ENCODE measurements at places on chromosomes 6 and 20.

DNA sequence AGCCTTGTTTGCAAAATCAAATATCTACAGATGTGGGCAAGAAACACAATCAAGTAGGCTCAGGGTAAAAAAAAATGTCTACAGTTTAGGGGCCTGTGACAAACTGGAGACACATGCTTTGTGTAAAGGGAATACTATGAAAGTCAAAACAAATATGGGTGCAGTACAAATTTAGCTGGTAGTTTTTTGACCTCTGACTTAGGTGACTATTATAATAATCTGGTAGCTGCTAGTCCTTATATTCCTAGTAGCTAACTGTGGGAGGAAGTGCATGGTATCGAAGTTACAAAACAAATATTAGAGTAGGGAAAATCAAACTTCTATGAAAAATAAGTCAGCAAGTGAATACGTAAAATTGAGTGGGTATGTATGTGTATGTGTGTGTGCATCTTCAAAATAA, 35.4 kb downstream of the CYP24A1 start:
- no peak for DNase-seq

DNA sequence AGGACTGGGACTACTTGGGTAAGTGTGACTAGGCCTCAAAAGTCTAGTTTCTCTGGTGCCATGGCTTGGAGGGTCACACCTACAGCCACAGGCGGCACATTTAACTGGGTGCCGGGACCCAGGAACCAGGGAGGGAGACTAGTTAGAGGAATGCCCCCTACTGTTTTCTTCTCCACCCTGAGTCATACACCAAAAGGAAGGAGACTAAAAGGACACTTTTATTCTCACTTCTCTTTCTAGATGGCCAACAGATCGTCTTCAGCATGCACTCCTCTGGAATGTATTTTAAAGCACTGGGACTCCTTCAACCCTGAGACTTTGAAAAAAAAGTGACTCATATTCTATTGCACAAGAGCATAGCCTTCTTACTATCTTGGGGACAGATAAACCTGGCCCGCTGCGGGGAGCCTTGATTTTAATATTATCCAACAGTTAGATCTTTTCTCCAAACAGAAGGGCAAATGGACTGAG, 33.4 kb downstream of the PLN start:
- peak; percentile 73 for DNase-seq

DNA sequence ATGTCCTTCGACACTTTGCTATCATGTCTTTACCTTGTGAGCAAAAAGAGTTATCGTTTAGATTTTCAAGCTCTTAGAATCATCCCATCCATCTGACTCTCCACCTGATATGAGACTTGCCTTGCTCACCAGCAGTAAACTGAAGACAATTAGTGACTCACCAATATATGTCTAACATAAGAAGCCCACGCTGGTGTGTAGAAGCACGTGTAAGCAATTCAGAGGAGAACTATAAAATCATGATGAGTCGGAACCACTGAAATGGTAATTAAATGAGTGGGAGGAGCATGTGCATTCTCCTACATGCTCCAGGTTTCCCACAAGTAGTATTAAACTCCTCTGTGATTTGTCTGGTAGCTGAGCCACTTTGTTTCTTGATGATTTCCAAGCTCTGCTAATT, 181.6 kb upstream of the RNF217 start:
- no peak for DNase-seq

- no peak for DNase-seq
Observed at GRCh38 chr6:89217299-89217910, at the start of gene GABRR1. Gene GABRR1, minus strand, starts transcription at chr6:89217358. Its CDS starts 36 bp downstream, at chr6:89217322.

DNA sequence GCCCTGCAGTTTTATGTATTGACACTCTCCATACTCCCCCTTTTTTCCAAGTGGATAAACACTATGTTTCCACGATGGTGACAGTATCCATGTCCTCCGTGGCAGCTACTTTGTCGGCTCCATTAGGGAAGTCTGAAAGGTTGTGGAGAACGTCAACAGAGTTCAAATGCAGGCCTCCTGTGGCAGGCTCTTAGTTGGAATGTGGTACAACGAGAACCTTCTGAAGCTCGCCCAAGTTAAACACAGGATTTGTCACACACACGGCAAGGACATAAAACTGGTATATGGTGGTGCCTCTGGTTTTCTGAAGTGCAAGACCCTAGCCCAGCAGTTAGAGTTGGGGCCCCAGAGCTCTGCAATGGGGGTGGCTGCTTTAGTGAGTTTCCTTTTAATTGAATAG, 187.0 kb upstream of the TAB2 start:
- DNase-seq: peak; percentile 5

DNA sequence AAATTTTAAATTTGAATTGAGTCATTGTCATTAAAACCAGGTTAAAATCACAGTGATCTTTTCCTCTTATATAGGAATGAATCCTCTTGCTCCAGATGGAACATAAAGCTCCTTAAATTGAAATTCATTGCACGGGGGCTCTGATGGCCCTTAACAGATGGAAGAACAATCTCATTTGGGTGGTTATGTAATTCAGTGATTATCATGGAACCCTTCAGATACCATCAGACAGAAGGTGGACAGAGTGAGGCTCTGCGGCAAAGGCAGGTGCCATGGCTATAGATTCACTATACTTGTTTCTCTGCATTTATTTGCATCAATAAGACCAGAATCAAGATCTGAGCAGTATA, 17.8 kb upstream of the RNF182 start:
- DNase-seq: no peak

GRCh38 chr6:15239616-15240364, 6.1 kb upstream of the JARID2 start:
- DNase-seq: no peak

DNA sequence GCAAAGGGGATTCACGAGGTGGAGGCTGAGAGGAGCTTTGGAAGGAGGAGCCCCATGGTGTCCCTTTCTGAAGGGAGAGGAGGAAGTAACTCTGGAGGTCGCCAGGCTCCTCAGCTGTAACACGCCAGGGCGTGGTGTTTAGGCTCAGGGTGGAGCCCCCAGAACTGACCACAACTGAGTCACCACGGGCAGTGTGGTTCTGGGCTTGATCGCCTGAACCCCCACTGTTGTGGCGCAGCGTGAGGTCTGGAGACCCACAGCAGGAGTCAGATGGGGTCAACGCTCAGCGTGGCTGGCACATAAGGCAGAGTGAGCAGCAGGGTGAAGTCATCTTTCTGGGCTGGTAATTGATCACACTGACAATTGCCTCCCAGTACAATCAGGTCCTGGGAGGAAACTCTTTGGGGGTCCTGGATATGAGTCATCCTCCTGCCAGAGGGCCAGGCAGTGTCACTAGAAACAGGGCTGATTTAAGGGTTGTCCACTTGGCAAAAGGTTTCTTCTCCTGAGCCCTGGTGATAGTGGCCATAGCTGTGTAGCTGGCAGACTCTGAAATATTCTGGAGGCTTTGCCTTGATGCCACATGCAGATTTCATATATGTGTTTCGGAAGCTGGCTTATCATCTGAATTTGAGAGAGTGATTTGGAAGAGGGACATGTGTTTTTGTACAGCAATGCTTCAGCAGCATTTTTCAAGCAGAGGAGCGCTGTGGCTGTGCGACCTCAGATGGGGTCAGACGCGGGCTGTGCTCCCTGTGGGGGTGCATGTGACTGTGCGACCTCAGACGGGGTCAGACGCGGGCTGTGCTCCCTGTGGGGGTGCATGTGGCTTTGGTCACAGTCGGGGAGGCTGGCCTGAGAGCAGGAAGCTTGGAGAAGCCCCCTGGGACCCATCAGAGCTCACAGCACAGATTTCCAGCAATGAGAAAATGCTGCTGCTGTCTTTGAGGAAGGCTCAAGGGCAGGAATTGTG, 50.0 kb downstream of the SYNJ2 start:
- DNase-seq: peak; percentile 92

- peak; percentile 96 for DNase-seq
Observed at GRCh38 chr20:1718604-1719384, 61.2 kb upstream of the SIRPG start.

GRCh38 chr20:63843222-63843621, 12.2 kb upstream of the ZBTB46 start:
- DNase-seq: no peak

- DNase-seq: peak; percentile 95
Observed at GRCh38 chr20:51447097-51447764, 95.3 kb downstream of the NFATC2 start.

GRCh38 chr6:12119085-12119588, 107.0 kb downstream of the HIVEP1 start:
- DNase-seq: no peak

GRCh38 chr20:35285806-35286076, 1.2 kb upstream of the EIF6 start:
- no peak for DNase-seq

- peak; percentile 98 for DNase-seq
Observed at GRCh38 chr20:45419188-45420091, 3.5 kb downstream of the PIGT start.

GRCh38 chr6:2531426-2532215, 219.1 kb downstream of the MYLK4 start:
- peak; percentile 72 for DNase-seq

- DNase-seq: no peak
Observed at GRCh38 chr6:44000164-44000842, 126.9 kb downstream of the MRPL14 start.

- DNase-seq: no peak
Observed at GRCh38 chr20:3222635-3223600, 13.6 kb downstream of the ITPA start.

DNA sequence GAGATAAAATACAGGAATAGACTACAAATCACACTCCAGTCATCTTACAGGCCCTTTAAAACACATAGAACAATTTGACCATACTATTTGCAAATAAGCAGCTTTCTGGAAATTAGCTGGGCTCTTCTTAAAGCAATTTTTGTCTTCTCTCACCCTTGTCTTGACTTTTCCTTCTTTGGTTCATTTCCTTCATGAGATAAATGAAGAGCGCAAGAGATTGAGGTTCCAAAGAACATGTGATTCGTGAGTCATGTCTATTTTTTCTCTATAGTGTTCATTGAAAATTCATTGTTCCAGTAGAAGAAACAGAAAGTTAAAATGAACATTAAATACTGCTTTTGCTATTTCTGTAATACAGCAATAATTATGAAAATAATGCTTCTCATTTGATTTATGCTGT, 33.9 kb downstream of the PRDM1 start:
- DNase-seq: no peak

- no peak for DNase-seq
Observed at GRCh38 chr20:61998343-61999121, 67.1 kb downstream of the TAF4 start.

GRCh38 chr6:14361956-14362587, 244.5 kb downstream of the CD83 start:
- no peak for DNase-seq

- peak; percentile 86 for DNase-seq
Observed at GRCh38 chr6:111427341-111428116, 55.5 kb downstream of the REV3L start.

- no peak for DNase-seq
Observed at GRCh38 chr6:129920103-129920798, 59.1 kb upstream of the TMEM244 start.

- peak; percentile 95 for DNase-seq
Observed at GRCh38 chr6:74137911-74138310, 441.9 kb downstream of the CD109 start.

All from AG10803 (cell line).